ENCODE measurements at places on chromosomes 6 and 20.

- no peak for DNase-seq
These were observed 92.0 kb upstream of the FRMD1 start for GRCh38 chr6:168170841-168171601.

- DNase-seq = no peak
These were observed 125.3 kb upstream of the PLCB4 start for GRCh38 chr20:8943631-8944030.

DNA sequence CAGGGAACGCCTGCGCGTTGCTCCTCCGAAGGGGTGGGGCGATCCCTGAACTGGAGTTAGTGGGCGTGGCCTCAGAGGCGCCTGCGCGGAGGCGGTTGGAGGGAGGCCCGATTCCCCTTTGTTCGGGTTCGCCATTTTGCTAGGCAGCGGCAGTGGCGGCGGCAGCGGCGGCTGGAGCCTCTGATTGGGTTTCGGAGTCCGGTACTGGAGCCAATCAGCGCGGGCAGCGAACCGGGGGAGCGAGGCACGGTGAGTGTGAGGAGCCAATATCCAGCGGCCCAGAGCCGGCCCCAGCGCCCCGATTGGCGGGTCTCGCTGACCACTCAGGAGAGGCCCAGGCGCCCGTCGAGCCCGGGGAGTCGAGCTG, at the start of gene NFYA:
Gene NFYA (plus strand): TSS at position 139 of the 367 bp plus-strand sequence. CDS start 6,116 bp downstream, outside the sequence.
- no peak for DNase-seq

- no peak for DNase-seq
These were observed 12.4 kb upstream of the MAK start for GRCh38 chr6:10850728-10851127.

DNA sequence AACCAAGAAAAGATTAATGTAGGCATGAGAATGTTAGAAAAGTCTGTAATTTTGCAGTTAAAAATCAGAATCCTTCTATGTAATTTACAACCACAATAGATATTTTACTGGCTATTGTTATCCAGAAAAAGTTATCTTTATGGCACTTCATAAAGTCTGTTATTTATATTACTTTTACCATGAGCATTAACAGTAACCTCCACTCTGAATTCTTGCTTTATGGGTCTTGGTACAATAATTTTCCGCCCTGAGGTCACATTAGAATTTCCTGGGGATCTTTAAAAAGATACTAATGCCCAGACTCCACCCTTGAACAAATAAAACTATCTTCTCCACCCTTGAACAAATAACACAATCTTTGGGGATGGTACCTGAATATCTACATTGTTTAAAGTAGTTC, 9.6 kb downstream of the RSPO3 start:
- DNase-seq = no peak

DNA sequence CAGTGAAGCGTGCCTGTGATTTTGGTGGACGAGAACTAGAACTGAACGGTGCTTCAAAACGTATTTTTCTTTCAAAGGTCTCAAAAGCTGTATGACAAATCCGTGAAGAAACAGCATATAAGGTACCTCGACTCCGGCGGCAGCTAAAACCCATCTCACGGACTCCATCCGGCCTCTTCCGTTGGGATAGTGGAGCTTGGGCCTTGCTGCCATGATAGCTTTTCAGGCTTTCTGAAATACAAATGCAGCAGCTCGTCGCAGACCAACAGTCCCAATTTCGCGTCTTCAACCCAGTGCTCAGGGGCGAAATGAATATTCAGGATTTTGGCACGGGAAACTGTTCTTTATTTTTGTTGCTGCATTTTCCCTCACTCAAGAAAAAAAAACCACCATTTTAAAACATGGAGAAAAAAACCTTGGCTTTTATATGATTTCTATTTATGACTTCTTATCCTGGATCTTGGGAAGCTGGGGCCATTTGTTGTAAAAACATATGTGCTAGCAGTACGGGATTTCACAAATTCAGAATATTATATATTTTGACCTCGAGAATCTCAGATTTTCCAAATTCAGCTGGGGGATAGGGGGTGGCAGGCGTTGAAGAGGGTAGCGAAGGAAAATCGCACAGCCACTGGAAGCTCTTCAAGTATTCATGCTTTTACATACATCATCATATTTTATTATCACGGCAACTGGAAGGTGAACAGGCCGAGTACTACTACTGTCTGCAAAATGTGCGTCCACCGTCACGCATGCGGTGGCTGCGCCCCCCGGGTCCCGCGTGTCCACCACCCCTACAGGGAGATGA, 849 bp downstream of the GSTA4 start:
- DNase-seq = peak; percentile 39

DNA sequence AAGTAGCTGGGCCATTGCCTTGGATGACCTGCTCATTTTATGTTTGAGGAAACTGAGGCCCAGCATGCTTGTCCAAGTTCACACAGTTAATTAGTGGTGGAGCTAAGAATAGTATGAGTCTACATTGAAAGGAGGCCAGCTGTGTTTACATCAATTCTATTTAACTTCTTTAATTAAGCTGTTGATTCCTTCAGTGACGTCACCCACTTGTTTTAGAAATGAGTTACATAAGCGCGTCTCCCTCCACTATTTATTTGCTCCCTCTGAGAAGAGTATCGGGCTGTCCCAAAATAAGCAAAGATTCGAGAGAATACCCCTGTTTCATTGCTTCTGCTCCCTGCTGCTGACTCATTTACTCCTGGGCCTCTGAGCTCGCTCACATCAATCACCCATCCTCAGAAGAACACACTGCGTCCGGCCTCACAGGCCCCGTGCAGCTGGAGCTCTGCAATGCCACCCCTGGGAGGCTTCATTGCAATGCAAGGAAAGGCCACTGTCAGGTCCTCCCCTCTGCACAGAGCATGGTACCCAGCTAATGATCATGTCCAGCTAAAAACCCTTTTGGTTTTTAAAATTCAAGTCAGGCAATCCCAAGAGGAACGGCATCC, 74.8 kb upstream of the BMP2 start:
- no peak for DNase-seq

- peak; percentile 52 for DNase-seq
These were observed 5.3 kb downstream of the LINC00237 start for GRCh38 chr20:21100578-21101452.

DNA sequence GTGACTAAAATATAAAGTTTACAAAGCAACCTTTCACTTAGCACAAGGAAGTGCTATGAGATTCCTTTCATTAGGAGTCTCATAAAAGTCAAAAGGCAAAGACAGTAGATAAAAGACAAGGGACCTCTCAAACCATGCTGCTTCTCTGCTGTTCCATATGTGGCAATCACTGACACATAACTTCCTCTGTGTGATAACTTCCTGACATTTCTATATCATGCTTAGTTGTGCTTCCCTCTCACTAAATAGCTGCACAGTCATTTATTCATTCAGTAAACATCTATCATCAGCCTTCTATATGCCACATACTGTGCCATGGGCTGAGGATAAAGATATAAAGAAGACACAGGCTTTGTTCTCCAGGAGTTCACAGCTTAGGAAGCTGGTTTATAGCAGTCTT, 214.8 kb upstream of the GRIK2 start:
- DNase-seq = no peak

DNA sequence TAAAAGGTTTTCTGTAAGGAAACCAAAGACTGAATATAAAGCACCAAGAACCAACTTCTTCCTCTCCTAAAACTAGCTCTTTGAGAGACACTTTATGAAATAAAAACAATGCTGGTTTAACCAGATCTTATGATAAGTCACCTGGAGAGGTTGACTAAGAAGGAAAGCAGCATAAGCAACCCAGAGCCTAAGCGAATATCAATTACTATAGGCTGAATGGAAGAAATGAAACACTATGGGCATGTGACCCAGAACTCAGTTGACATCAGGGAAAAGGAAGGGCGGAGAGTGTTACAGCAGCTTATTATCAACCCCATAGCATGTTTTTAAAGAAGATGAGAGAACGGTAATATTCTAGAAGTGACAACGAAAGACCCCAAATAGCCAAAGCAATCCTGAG, 94.1 kb upstream of the STMND1 start:
- DNase-seq = no peak

GRCh38 chr6:110331816-110332215, 26.3 kb downstream of the METTL24 start:
- peak; percentile 1 for DNase-seq

- peak; percentile 80 for DNase-seq
These were observed 5.3 kb upstream of the HMGN4 start for GRCh38 chr6:26532699-26533531.

DNA sequence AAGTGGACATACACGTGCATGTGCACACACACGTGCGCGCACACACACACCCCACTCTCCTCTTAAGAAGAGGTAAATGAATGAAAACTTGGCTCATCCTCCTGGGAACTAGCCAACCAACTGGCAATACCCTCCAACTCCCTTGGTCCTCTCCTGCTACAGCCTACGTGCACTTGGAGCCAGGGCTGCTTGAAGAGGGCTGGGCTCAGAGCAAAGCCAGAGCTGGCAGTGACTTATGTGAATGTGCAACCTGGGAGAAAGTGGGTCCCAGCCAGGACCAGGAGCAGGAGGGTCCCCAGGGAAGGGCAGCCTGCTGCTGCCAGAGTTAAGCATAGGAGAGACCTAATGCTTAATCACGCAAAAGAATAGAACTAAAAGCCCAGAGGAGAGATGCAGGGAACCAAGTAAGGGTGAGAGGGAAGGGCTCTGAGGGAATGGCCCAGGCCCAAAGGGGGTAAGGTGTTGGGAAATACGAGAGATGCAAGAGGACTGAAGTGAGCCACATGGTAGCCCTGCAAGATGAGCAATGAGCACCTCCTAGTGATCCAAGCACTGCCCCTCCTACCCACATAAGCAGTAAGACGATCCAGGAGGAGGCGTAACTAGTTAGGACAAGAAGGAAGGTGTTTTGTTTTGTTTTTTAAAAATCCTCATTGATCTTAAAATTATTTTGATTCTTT, 24.7 kb downstream of the TRAF3IP2 start:
- DNase-seq = peak; percentile 26
